Smooth muscle cell of bladder (primary cell): ENCODE measurements at places on chromosomes 5 and 9. TPM values are rescaled to one million over a fixed set of nuclear protein-coding genes. Genes with fewer than 3 reads are reported as not detected.

ADAMTS13 gene
- total RNA-seq: 1.00 and 2.2 TPM in 2 replicates

PCDHB13 gene
- total RNA-seq: 0.28 TPM in 2 replicates

WDR55 gene
- total RNA-seq: 24.5 and 28.3 TPM in 2 replicates

GDNF gene
- total RNA-seq: 0.28 and 0.65 TPM in 2 replicates

BARX1 gene
- total RNA-seq: not detected in 2 replicates

INSL4 gene
- total RNA-seq: not detected in 2 replicates

ENTPD2 gene
- not detected in 2 replicates for total RNA-seq

PCSK5 gene
- 5.7 and 12.5 TPM in 2 replicates for total RNA-seq

SPATA31D4 gene
- not detected in 2 replicates for total RNA-seq

PLAC8L1 gene
- total RNA-seq: 0.18 TPM in 1 of 2 replicates, not detected in the other

PCDHB2 gene
- 1.6 and 1.8 TPM in 2 replicates for total RNA-seq

FAM78A gene
- 0.43 and 0.55 TPM in 2 replicates for total RNA-seq

GHR gene
- total RNA-seq: 1.1 and 3.8 TPM in 2 replicates

CATSPER3 gene
- 0.09 and 0.14 TPM in 2 replicates for total RNA-seq

ELP1 gene
- 27.4 and 33.5 TPM in 2 replicates for total RNA-seq

GABBR2 gene
- 2.0 and 12.9 TPM in 2 replicates for total RNA-seq

C5 gene
- 4.5 and 4.8 TPM in 2 replicates for total RNA-seq

IFNA5 gene
- total RNA-seq: not detected in 2 replicates

FAM163B gene
- 0.18 and 0.28 TPM in 2 replicates for total RNA-seq

TEK gene
- 3.0 and 19.2 TPM in 2 replicates for total RNA-seq

EEIG1 gene
- 8.5 and 22.0 TPM in 2 replicates for total RNA-seq

ANKRD33B gene
- total RNA-seq: 5.5 and 8.4 TPM in 2 replicates

GZMA gene
- not detected in 2 replicates for total RNA-seq

SPATA31A3 gene
- not detected in 2 replicates for total RNA-seq

PCDHB5 gene
- 0.57 and 1.4 TPM in 2 replicates for total RNA-seq

ANKRD34B gene
- under 0.01 TPM in 1 of 2 replicates, not detected in the other for total RNA-seq

C5orf58 gene
- not detected in 2 replicates for total RNA-seq

CNTFR gene
- total RNA-seq: under 0.01 TPM in 1 of 2 replicates, not detected in the other

SLC27A6 gene
- 0.09 and 0.28 TPM in 2 replicates for total RNA-seq

ARID3C gene
- 0.09 and 0.14 TPM in 2 replicates for total RNA-seq

RGMB gene
- 17.9 and 30.3 TPM in 2 replicates for total RNA-seq

RNF183 gene
- total RNA-seq: not detected in 2 replicates

SEMA6A gene
- total RNA-seq: 0.43 and 0.74 TPM in 2 replicates

DAB2IP gene
- total RNA-seq: 7.5 and 12.2 TPM in 2 replicates

MAML1 gene
- 3.3 and 4.3 TPM in 2 replicates for total RNA-seq

TNC gene
- total RNA-seq: 46.8 and 73.0 TPM in 2 replicates

PCDHGA9 gene
- total RNA-seq: 2.7 and 3.1 TPM in 2 replicates

RPL35 gene
- total RNA-seq: 3,147 and 3,152 TPM in 2 replicates

WNT8A gene
- total RNA-seq: not detected in 2 replicates

FABP6 gene
- not detected in 2 replicates for total RNA-seq

DOCK2 gene
- 2.0 and 4.4 TPM in 2 replicates for total RNA-seq

MGAT1 gene
- 71.5 and 103 TPM in 2 replicates for total RNA-seq

FAM219A gene
- total RNA-seq: 3.7 and 6.9 TPM in 2 replicates

FAM81B gene
- not detected in 2 replicates for total RNA-seq

CAVIN4 gene
- total RNA-seq: 0.57 and 1.1 TPM in 2 replicates

ANKRD55 gene
- total RNA-seq: not detected in 2 replicates

DBH gene
- total RNA-seq: not detected in 2 replicates

FOXD4L3 gene
- not detected in 2 replicates for total RNA-seq

CCL27 gene
- not detected in 2 replicates for total RNA-seq

PCDHB8 gene
- total RNA-seq: 0.09 and 0.43 TPM in 2 replicates

PLEKHG4B gene
- total RNA-seq: under 0.01 TPM in 1 of 2 replicates, not detected in the other

ZFR gene
- 71.0 and 71.6 TPM in 2 replicates for total RNA-seq
